ENCODE measurements at places on chromosomes 11 and 22. TPM values are rescaled to one million over a fixed set of nuclear protein-coding genes. Genes with fewer than 3 reads are reported as not detected.

The PLAAT3 gene
- 55.5 TPM for total RNA-seq

The UBE2L6 gene
- total RNA-seq, result 76.9 TPM

The TECTA gene
- total RNA-seq, result under 0.01 TPM

The TTC36 gene
- not detected for total RNA-seq

The PLAAT4 gene
- total RNA-seq, result 0.65 TPM

The TMPRSS4 gene
- total RNA-seq, result not detected

The B4GALNT4 gene
- total RNA-seq, result 0.46 TPM

The OR52I2 gene
- total RNA-seq, result not detected

The SSTR3 gene
- total RNA-seq, result not detected

The ST14 gene
- total RNA-seq, result not detected
